ENCODE measurements at places on chromosomes 5 and 9. TPM values are rescaled to one million over a fixed set of nuclear protein-coding genes. Genes with fewer than 3 reads are reported as not detected.

- H3K4me1 ChIP-seq: no peaks in the 10 kb centered on the region
- no peak overlapping the region for H3K4me3 ChIP-seq
- peak overlapping the region; percentile 13 for H3K27ac ChIP-seq
Observed at GRCh38 chr9:6243746-6244145, 28.1 kb downstream of the IL33 start.

GRCh38 chr9:74281674-74282073, 215.5 kb upstream of the RORB start:
- no peak overlapping the region for H3K27ac ChIP-seq
- H3K4me1 ChIP-seq: no peaks in the 10 kb centered on the region
- no peak for DNase-seq
- H3K4me3 ChIP-seq: no peak overlapping the region
- H3K27me3 ChIP-seq: no peaks in the 10 kb centered on the region
- H3K36me3 ChIP-seq: no peaks in the 10 kb centered on the region

GRCh38 chr9:136902259-136902821, 16.0 kb downstream of the TRAF2 start:
- no peaks in the 10 kb centered on the region for H3K27me3 ChIP-seq
- DNase-seq: peak; percentile 89
- H3K4me1 ChIP-seq: peaks cover 41% of the 10 kb centered on the region

- peaks cover 30% of the 10 kb centered on the region for H3K4me1 ChIP-seq
- H3K27ac ChIP-seq: peak overlapping the region; percentile 77
- H3K36me3 ChIP-seq: no peaks in the 10 kb centered on the region
- no peak for DNase-seq
- no peak overlapping the region for H3K4me3 ChIP-seq
Observed at GRCh38 chr5:93577854-93578812, 2.9 kb downstream of the NR2F1-AS1 start.

GRCh38 chr9:89522261-89522958, 24.5 kb upstream of the SEMA4D start:
- no peak for DNase-seq
- H3K27me3 ChIP-seq: no peaks in the 10 kb centered on the region
- peak overlapping the region; percentile 87 for H3K27ac ChIP-seq

DNA sequence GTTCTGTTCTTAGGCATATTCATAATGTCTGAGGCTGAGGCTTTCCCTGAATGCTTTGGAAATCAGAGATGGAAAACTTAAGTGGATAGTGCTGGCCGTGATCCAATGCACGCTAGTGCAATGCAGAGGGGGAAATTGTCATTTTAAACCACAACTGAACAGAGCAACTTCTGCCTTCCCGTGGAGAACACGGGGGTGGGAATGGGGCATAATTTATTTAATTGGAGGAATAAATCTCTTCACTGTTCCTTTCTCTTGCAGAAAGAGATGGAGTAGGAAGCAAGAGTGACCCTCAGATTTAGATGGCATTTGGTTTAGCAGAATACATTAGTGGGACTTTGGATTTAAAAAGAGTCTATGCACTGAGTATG, 22.9 kb upstream of the NREP start:
- no peak for DNase-seq
- H3K27me3 ChIP-seq: no peaks in the 10 kb centered on the region
- peaks cover 5% of the 10 kb centered on the region for H3K4me1 ChIP-seq
- no peak overlapping the region for H3K27ac ChIP-seq
- no peak overlapping the region for H3K4me3 ChIP-seq
- H3K36me3 ChIP-seq: no peaks in the 10 kb centered on the region

DNA sequence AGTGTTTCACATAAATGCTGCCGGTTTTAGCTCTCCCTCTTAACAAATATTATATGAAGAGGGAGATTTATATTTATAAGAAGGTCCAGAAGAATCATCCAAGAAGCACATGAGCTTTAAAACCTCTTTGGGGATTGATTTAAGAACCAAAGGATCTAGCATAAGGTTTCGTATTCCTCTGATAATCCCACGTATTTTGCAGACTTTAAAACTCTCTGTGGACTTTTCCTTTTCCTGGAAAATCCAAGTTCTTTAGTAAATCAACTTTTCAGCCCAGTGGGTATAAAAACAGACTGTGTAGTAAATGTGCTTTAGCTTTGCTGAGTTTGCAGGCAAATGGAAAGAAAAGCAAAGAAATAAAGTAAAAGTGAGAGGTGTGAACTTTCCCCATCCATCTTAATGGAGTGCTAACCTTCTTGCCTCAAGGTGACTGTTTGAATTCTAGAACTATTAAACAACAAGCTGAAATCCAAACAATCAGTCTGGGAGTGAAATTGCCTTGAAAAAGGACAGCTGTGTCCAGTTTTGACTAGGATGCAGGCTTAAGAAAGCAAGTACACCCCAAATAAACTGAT, 363.4 kb upstream of the SLC24A2 start:
- H3K27ac ChIP-seq: no peak overlapping the region
- no peaks in the 10 kb centered on the region for H3K36me3 ChIP-seq
- no peaks in the 10 kb centered on the region for H3K27me3 ChIP-seq
- no peak for DNase-seq
- H3K4me1 ChIP-seq: no peaks in the 10 kb centered on the region

The CCDC152 gene
- 0.96 TPM for total RNA-seq

The CHSY3 gene
- total RNA-seq: 5.8 TPM

The PCDHA9 gene
- total RNA-seq: 0.20 TPM

The SAPCD2 gene
- total RNA-seq: 4.6 TPM

Measured in left lung (tissue), 14 donors.